Activated T-cell treated with anti-CD3 and anti-CD28 coated beads, Interleukin-2, amount 50 U/mL, for 72 hours (primary cell): ENCODE measurements at places on chromosomes 3 and 15.
A peak's percentile ranks its signal among the peaks of the same experiment; 100 is the strongest.

DNA sequence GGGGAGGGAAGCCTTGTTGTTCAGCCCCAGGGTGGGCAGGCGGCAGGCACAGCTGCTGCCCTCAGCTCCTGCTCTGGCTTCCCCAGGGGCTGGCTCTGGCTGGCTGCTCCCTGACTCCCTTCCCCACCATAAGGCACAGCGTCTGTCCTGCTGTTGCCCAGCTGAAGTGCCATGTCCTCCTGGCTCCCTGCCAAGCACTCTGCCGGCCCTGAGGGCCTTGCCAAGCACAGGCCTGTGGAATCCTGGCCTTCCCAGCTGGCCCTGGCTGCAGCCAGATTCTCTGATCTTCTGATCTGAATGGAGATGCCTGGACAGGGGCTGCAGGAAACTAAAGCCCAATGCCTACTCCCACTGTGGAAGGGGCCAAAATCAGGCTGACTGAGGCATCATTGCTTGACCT lies 1.1 kb downstream of the IQCF6 start:
- no peak overlapping the region for H3K27ac ChIP-seq
- H3K36me3 ChIP-seq, result no peaks in the 10 kb centered on the region
- DNase-seq, result no peak
- H3K4me3 ChIP-seq, result no peak overlapping the region
- H3K27me3 ChIP-seq, result peaks cover 21% of the 10 kb centered on the region

GRCh38 chr3:108642526-108642925 lies 53.0 kb downstream of the DZIP3 start:
- no peak overlapping the region for H3K27ac ChIP-seq
- no peak for DNase-seq
- no peak overlapping the region for H3K4me3 ChIP-seq
- H3K4me1 ChIP-seq, result no peaks in the 10 kb centered on the region

GRCh38 chr3:138451595-138452162 lies 17.3 kb downstream of the ESYT3 start:
- DNase-seq, result no peak
- no peaks in the 10 kb centered on the region for H3K4me1 ChIP-seq
- no peaks in the 10 kb centered on the region for H3K27me3 ChIP-seq
- no peak overlapping the region for H3K27ac ChIP-seq

DNA sequence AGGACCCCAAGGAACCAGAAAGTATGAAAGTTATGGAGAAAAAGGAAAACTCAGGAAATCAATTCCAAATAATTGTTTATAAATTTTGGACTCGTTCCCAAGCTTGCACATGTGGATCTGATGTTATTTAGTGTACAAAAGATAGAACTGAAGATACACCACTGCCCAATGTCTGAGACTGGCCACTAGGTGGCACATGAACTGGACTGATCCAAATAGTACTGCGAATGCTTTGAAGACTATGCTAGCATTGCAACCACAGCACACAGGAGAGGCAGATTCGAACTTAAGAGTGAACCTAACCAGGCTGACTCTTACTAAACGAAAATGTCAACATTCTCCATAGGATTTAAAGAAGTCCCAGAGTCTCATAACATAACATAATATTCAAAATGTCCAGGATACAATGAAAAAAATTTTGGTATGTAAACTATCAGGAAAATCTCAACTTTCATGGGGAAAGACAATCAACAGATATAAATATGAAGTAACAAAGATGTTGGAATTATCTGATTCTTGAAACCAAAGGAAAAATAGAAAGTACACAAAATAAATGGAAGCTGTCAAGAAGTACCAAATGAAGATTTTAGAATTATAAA lies 596.7 kb downstream of the FGF12 start:
- H3K27me3 ChIP-seq, result no peaks in the 10 kb centered on the region
- no peaks in the 10 kb centered on the region for H3K36me3 ChIP-seq
- H3K4me1 ChIP-seq, result no peaks in the 10 kb centered on the region

- H3K4me3 ChIP-seq, result no peak overlapping the region
- no peak overlapping the region for H3K27ac ChIP-seq
- H3K27me3 ChIP-seq, result no peaks in the 10 kb centered on the region
- H3K4me1 ChIP-seq, result peaks cover 23% of the 10 kb centered on the region
- H3K36me3 ChIP-seq, result no peaks in the 10 kb centered on the region
These were observed 50.6 kb downstream of the SH3BP5 start for GRCh38 chr3:15281817-15282216.

- DNase-seq, result no peak
- H3K27ac ChIP-seq, result no peak overlapping the region
- no peak overlapping the region for H3K4me3 ChIP-seq
- H3K36me3 ChIP-seq, result peaks cover 1% of the 10 kb centered on the region
These were observed 5.6 kb upstream of the AKAP13 start for GRCh38 chr15:85374831-85375230.

DNA sequence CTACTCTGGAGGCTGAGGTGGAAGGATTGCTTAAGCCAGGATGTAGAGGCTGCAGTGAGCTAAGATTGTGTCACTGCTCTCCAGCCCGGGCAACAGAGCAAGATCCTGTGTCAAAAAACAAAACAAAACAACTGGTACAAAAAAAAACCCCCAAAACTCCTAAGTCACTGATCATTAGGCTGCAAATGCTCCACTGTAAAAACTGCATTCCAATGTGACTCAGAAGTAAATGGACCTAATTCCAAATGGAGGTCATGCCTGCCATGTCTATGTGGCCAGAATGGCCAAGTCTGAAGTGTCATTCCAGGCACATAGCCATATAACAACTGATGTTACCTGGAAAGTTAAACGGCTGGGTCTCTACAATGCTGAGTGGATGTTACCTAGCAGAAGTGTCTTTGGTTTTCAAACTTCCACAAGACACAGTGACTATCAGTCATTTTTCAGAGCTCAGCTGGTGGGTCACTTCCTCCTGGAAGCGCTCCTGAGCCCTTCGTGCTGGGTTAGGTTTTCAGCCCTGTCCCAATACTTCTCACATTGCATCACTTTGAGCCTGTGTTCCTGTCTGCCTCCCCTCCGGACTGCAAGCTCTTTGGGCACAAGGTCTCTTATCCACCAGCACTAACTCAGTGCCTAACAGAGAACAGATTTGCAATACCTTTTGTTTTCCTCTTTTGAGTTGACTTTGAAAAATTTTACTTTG lies 10.6 kb downstream of the FSTL1 start:
- H3K27ac ChIP-seq, result no peak overlapping the region
- DNase-seq, result no peak

DNA sequence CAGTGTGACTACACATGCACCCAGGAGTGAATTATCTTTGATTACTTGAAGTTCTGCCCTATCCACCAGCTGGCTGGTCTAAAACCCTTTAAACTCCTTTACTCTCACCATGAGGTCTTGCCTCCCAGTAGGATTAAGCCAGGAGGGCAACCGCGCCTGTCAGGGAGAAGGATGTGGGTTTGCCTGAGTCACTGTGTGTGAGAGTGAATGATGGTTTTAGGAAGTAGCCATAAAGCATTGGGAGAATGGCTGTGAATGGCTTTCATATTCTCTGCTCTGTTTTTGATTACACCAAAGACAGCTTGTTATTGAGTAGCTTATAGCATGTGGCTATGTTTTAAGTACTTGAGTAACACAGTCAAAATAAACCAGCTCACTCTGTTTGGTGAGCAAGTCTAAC lies 637.7 kb upstream of the TBL1XR1 start:
- no peak overlapping the region for H3K4me3 ChIP-seq
- DNase-seq, result no peak
- H3K36me3 ChIP-seq, result no peaks in the 10 kb centered on the region
- peaks cover 7% of the 10 kb centered on the region for H3K27me3 ChIP-seq

DNA sequence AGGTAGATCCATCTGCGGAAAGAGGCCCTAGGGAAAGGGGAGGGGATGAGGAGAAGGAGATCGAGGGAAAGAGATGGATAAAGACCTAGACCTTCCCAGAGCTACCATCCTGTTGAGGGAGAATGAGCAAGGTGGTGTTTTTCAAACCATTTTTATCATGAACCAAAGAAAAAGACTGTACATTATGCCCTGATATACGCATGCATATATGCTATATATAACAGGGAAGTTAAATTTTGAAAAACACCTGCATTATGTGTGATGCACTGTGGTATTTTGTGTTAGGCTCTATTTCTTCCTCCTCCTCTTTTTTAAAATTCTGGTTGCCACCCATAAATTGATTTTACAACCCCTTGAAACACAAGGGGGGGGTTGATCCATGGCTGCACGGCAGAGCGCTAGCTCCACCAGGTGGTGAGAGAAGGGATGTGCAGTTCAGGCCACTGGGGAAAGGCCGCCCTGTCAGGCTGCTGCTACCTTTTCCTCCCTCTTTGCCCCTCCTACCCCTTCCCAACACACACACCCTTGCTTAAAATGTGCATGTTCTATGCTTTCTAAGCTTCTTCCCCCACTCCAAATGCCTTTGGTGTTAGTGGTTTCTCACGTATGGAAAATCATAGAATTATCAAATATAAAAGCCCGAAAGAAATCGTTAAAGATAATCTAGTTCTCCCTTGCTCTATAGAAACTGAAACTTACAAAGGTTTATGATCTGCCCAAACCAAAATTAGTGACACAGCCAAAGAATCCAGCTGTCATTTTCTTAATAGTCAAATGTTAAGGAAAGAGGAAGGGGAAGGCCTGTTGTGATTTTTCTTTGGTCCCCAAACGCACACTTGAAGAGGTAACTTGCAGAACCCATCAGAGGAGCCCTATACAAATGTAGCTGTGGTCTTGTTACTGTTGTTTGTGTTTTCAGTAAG lies 262.0 kb upstream of the UMPS start:
- H3K4me1 ChIP-seq, result no peaks in the 10 kb centered on the region
- H3K4me3 ChIP-seq, result no peak overlapping the region
- peak; percentile 26 for DNase-seq
- H3K27me3 ChIP-seq, result peaks cover 23% of the 10 kb centered on the region
- H3K27ac ChIP-seq, result no peak overlapping the region

GRCh38 chr3:18151199-18151598 lies 273.9 kb downstream of the SATB1 start:
- no peak for DNase-seq
- no peak overlapping the region for H3K27ac ChIP-seq
- H3K4me1 ChIP-seq, result peaks cover 6% of the 10 kb centered on the region
- H3K36me3 ChIP-seq, result no peaks in the 10 kb centered on the region

DNA sequence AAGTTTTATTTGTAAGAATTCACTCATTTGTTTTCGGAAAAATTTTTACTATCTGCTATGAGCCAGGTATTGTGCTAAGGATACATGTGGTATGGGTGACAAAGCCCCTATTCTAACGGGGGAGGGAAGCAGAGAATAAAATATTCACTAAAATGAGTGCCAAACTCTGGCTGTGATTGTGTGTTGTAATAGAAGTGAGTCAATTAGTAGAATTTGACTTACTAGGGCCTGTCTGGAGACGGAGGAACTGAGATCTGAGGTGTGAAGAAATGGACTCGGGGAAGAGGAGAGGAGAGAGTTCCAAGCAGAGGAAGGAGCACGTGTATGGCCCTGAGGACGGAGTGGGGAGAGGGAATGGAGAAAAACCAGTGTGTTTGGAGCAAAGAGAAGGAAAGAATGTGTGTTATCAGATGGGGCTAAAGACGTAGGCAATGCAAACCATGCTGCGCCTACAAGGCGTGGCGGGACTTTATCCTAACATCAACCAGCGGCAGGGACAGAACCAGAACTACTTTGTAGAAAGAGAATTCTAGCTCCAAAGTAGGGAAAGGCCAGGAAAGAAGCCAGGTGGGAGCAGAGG lies 89.1 kb downstream of the OSBPL10 start:
- no peak for DNase-seq
- H3K36me3 ChIP-seq, result no peaks in the 10 kb centered on the region
- H3K4me1 ChIP-seq, result no peaks in the 10 kb centered on the region
- peaks cover 12% of the 10 kb centered on the region for H3K27me3 ChIP-seq
- H3K27ac ChIP-seq, result no peak overlapping the region

- no peaks in the 10 kb centered on the region for H3K36me3 ChIP-seq
- DNase-seq, result no peak
- no peaks in the 10 kb centered on the region for H3K27me3 ChIP-seq
- no peaks in the 10 kb centered on the region for H3K4me1 ChIP-seq
- no peak overlapping the region for H3K4me3 ChIP-seq
These were observed 141.8 kb downstream of the THSD4 start for GRCh38 chr15:71256934-71257664.

- no peak overlapping the region for H3K27ac ChIP-seq
- peaks cover 8% of the 10 kb centered on the region for H3K4me1 ChIP-seq
- peaks cover 49% of the 10 kb centered on the region for H3K27me3 ChIP-seq
- H3K4me3 ChIP-seq, result no peak overlapping the region
- no peak for DNase-seq
- no peaks in the 10 kb centered on the region for H3K36me3 ChIP-seq
These were observed 149.6 kb downstream of the AGBL1 start for GRCh38 chr15:86229306-86229705.

DNA sequence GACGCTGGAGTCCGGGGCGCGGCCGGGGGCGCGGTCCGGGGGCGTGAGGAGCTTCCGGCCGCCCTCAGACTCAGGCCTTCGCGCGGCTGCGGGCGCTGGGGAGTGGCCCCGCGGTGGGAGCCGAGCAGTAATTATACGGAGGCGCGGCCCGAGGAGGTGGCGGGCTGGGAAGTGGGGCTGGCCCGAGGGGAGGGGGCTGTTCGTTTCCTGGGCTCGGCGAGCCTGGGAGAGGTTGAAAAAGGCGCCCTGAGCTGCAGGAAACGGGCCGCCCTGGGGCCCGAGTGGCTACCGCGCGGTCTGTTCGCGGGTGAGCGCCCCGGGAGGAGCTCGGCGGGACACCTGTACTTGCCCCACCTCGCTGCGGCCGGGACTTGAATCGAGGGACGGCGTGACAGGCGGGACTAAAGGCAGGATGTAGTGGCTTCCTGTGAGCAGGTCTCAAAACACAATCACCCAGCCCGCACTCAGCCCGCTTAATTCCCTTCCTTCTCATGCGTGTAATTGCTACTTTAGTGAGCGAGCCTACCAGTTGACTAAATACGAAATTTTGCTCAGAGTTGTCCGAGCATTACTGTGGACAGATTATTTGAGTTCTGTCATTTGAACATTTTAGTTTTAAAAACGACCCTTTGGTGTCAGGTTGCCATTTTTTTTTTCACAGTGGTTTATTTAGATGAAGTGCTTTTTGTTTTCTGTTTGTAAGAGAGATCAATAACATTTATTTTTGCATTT lies 860 bp downstream of the RASA2 start:
- peak overlapping the region; percentile 100 for H3K4me3 ChIP-seq
- peaks cover 66% of the 10 kb centered on the region for H3K4me1 ChIP-seq
- H3K36me3 ChIP-seq, result peaks cover 4% of the 10 kb centered on the region
- peak; percentile 93 for DNase-seq
- peak overlapping the region; percentile 99 for H3K27ac ChIP-seq

GRCh38 chr3:11705049-11705448 lies 61.3 kb upstream of the VGLL4 start:
- H3K4me3 ChIP-seq, result no peak overlapping the region
- H3K27ac ChIP-seq, result no peak overlapping the region
- H3K27me3 ChIP-seq, result no peaks in the 10 kb centered on the region
- no peak for DNase-seq
- H3K36me3 ChIP-seq, result peaks cover 3% of the 10 kb centered on the region
- H3K4me1 ChIP-seq, result no peaks in the 10 kb centered on the region

DNA sequence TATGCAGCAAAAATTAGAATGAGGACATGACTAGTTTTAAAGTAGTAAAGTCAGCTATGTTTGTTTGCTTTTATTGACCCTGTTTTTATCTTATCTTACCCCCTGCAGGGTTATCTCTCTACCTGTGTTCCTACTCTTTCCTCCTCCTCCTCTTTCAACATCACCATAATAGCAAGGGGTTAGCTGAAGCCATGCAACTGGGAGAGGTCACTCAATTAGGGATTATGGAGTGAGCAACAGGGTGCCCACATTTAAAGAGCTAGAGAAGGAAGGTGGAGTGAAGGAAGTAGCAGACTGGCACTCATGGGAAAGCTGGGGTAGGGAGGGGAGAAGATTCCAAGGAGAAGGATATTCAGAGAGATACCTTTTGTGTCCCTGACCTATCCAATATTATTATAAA lies 125.9 kb downstream of the LRTM1 start:
- no peak overlapping the region for H3K27ac ChIP-seq
- H3K27me3 ChIP-seq, result no peaks in the 10 kb centered on the region
- no peak for DNase-seq
- no peaks in the 10 kb centered on the region for H3K36me3 ChIP-seq
